Stimulated activated CD4-positive, alpha-beta T cell treated with anti-CD3 and anti-CD28 coated beads, Interleukin-4, amount 100 ng/mL, for 24 hours (primary cell): ENCODE measurements at places on chromosomes 6 and 20.

DNA sequence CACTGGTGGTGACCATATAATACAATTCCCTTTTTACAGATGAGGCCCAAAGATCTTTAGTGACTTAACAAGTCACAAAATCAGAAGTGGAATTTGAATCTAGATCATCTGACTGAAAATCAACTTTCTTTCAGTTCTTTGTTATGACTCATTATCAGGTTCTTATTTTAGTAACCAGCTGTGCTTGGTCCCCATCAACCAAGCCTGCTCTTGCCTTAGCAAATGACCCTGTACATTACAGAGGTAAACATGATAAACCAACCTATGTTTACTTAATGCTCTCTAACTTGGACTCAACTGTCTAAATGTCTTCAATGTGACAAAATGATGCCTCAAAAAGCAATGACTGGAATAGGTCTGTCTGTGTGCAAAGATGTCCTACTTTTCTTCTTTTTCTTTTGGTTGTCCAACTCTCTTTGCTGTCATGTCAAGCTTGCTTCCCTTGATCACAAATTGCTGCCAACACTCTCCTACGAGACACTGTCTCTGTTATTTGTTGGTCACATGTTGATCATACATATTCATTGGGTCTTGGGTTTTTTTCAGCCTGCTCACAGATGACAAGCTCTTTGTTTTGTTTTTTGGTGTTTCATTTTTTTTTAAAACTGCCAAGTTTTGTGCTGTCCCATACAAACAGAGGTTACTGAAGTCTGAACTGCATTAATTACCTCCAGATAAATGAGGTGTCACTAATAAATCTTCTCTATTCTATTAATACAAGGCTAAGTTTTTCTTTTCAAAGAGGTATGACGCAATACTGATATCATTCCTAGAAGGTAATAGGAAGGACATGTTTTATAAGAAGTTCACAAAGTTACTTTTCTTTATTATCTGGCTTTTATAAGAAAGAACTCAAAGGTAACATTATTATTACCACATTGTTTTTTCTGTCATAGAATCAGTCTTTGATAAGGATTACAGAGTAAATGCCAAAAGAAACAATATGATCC lies 62.2 kb upstream of the PLN start:
- no peak for DNase-seq

DNA sequence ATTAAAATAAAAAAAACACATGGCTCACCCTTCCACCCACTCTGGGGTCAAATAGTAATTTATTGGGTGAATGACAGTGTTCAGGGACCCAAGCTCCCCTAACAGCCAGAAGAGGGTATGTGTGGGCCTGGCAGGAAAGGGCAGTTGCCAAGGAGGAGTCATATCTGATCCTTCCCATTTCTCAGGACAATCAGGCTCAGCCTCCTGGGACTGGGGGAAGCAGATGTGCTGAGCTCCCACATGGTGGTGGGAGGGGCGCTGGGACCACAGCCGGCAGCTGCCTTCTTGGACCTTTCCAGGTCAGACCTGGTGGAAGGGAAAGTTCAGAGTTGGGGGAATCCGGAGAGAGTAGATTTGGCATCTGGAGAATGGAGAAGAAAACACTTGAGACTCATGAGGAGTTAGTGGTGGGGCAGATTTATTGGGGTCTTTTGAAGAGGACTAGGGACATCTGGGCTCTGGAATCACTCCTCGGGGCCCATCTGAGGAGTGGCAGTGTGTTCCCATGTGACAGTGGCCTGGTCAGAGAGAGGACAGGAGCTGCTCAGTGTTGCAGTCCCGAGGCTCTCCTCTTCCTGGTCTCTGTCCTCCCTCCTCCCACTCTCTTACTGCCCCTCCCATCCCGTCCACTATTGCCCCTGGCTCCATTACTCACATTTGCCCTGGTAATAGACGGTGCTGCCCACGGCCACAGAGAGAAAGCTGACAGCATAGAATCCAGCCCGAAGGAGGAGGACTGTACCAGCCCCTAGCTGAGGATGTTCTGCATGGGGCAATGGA lies 3.0 kb downstream of the LST1 start:
- DNase-seq: no peak

- no peak for DNase-seq
These were observed 23.0 kb downstream of the CPNE1 start for GRCh38 chr20:35641743-35642142.

DNA sequence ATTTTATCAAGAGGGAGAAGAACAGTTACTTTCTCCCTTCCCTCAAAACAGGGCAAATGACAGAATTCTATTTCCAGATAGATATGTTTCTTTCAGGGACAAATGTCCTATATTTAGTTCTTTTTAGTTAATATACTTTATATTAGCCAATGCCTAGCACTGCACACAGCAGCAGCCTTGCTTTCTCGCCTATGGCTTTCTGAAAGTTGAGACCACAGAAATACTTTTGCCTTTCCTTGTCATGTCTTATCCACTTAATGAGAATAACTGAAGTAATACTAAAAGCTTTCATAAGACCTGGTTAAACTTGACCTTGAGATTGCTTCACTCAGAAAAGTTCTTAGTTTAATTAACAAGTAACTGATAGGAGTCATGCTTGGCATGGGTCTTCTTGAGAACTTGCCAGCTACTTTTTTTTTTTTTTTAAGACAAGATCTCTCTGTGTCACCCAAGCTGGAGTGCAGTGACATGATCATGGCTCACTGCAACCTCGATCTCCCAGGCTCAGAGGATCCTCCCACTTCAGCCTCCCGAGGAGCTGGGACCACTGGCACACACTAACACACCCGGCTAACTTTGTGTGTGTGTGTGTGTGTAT lies 159.3 kb downstream of the CDKAL1 start:
- no peak for DNase-seq

DNA sequence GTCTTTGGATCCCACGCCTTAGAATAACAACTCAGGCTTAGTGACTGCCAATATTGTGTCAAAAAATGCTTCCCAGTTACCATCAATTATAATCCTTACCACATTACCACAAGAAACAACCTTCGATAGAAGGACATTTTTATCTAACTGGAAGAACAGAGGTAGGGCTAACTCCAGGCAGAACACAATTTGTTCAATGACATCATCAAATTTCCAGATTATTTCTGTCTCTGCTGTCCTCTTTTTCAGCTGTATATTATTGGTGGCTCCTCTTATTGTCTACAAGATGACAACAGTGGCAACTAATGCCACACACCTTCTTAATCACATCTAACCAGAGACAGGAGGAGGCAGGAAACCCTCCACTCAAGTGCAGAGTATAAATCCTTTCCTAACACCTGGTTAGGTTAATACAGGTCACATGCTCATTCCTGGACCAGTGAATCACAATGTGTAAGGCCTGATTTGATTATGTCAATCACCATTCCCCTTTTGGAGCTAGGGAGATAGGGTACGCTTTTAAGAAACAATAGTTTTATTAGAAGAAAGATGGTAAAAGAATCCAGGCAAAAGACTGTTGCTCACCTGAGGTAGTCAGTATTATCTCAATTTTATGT lies 18.0 kb downstream of the KHDC1L start:
- no peak for DNase-seq

DNA sequence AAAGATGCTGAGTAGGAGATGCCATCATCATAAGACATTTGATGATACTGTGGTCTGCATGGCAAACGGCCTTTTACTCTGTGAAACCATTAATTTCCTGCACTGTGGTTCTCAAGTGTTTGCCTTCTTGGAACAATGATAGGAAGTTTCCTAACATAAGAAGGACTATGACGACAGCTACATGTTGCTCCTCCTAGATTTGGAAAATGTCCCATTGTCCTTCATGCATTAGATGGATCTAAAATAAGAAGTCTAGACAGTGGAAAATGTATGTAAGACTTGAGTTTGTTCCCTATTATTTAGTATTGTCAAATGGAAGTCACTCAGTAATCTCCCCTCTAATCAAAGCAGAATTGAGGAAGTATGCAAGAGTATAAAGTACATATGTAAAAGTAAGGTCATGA lies 98.5 kb upstream of the TMEM170B start:
- DNase-seq: no peak

DNA sequence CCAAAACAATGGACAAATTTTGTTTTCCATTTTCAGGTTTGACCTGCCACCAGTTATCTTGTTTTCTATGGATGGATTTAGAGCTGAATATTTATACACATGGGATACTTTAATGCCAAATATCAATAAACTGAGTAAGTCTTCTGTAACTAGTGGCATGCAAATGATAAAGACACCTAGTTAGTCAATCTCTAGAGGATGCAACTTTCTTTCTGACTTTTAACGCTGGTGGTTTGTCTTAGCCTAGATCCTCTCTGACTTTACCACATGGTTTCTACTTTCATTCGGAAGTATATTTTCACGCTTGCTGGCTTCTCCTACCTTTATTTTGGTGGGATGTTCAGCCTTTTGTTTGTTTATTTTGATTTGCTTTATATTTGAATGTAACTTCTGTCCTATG lies 21.2 kb downstream of the ENPP3 start:
- DNase-seq: no peak

DNA sequence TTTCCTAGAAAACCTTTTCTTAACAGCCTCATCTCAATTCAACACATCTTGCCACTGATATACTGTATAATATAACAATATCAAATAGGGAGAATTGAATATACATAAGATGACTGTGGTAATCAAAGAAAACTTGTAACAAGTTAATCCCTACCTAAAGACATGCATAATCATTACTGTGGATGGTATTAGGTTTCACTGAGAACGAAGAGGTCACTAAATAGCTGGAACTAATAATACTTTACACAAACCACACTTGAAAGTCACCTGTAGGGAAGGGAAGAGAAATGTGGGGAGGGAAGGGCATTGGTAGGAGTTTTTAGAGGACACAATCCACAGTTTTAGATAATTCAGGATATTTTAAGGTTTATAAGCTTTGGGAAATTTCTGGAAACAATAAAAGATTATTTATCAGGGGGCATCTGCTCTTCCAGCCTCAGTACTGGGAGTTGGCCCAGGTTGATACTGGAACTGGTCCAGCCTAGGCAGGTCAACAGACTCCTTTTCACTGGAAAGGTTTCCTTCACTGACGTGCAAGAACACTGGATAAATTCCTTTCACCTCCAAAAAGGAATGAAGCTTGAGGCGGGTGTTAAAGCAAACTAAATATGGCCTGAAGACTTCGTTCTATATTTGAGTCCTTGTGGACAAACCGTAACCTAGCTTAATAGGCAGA lies 44.0 kb downstream of the MAP7 start:
- DNase-seq: no peak

DNA sequence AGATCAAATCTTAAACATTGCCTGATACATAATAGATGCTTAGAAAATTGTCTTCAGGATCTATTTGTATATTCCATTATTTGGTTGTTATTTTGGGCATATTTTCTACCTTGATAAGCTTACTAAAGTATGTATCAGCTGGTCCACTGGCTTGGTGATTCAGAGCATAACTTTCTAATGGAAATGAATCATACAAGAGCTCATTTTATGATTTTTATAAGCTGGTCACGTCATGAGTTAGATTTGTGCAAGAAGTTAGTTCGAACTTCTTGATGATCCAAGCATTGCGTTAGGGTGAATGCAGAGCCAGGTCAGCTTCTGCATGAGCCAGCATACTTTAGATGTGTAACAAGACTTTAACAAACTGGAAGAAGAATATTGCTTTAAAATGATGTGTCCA lies 144.5 kb upstream of the FLRT3 start:
- no peak for DNase-seq

DNA sequence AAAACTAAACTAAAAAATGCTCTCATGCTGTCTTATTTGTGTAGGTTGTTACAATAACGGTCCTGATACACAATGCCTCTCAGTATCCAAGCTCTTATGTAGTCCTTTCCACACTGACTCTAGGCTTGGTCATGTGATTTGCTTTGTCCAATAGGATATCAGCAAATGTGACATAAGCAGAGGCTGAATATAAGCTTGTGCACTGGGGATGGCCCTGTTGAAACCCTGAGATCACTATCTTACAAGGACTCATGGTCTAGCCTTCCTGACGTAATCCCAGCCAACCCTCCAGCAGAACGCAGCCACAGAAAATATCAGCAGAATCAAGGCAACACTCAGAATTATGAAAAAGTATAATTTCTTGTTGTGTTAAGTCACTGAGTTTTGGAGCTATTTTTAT lies 145.1 kb upstream of the CCN2 start:
- DNase-seq: no peak

GRCh38 chr6:125668071-125668470 lies 81.4 kb upstream of the HEY2 start:
- no peak for DNase-seq

GRCh38 chr6:15897063-15897876 lies 231.6 kb upstream of the MYLIP start:
- DNase-seq: no peak

DNA sequence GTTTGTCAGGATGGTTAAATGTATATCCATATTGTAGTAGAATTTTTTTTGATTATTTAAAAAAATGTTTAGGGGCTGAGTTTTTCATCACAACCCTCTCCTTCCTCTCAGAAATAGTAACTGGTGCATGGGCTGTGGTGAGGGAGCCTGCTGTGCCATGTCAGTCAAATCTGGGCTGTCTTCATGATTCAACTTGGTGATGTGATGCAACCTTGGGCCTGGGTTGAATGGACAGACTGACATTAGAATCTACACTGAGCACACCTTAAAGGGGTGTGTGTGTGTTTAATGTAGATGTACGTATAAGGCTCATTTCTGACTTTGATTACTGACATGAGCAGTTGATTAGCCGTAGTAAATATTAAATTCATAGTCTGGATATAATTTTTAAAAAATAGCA lies 3.7 kb downstream of the TJAP1 start:
- DNase-seq: no peak

DNA sequence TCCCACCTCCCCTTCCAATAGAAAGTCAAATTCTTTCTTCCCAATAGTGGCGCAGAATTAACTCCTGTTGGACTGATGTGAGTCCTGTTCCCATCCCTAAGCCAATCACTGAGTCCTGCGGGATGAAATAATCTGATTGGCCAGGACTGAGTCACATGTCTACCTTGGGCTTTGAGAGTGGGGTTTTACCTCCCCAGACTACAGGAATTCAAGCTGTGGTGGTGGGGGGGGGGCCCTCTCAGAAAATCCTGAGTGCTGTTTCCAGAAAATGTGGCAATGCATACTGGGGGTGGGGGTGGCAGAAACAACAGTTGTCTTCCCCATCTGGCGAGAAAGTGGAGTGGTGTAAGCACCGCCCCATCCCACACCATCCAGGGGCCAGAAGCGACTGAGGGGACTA lies 65.7 kb downstream of the CTCFL start:
- DNase-seq: no peak

DNA sequence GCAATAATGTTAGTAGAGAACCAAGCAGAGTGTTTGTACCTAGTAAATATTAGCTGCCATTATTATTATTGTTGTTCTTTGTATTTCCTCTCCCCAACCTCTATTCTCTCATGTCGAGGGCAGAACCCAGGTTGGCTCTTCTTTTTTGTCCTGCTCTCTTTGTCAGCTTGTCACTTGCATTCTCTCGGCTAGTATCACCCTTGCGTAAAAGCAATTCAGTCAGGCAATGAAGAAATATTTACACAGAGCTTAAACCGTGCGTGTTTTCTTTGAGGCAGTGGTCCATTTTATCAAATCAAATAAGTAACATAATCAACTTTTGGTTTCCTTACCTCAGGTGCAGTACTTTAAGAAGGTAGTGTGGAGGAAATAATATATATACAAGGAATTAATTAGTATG lies 83.9 kb downstream of the TULP4 start:
- DNase-seq: no peak

GRCh38 chr6:84460491-84460890 lies 233.0 kb upstream of the CEP162 start:
- DNase-seq: no peak

GRCh38 chr6:29490055-29490454 lies 2.3 kb upstream of the MAS1L start:
- no peak for DNase-seq
